ENCODE measurements at places on chromosomes 1 and 21. TPM values are rescaled to one million over a fixed set of nuclear protein-coding genes. Genes with fewer than 3 reads are reported as not detected.

The LCE1C gene
- not detected for total RNA-seq

The FGR gene
- 0.35 TPM for total RNA-seq

The FCRL5 gene
- total RNA-seq, result 0.32 TPM

The SMIM11 gene
- total RNA-seq, result 24.8 TPM

The OR2AK2 gene
- not detected for total RNA-seq

The TEDDM1 gene
- not detected for total RNA-seq

The RHD gene
- total RNA-seq, result not detected

The PYHIN1 gene
- total RNA-seq, result 1.4 TPM

The RNU1-1 gene
- 961 TPM for total RNA-seq

The PTPN7 gene
- 317 TPM for total RNA-seq

The SNRNP40 gene
- 121 TPM for total RNA-seq

The AKR7A2 gene
- 43.0 TPM for total RNA-seq

The ARHGAP29 gene
- total RNA-seq, result not detected

The CSF3R gene
- 0.04 TPM for total RNA-seq

The SLC37A1 gene
- total RNA-seq, result 15.7 TPM

The PLA2G4A gene
- 0.48 TPM for total RNA-seq

The GGPS1 gene
- 29.4 TPM for total RNA-seq

The VTCN1 gene
- not detected for total RNA-seq

The CFAP141 gene
- not detected for total RNA-seq

The ITLN2 gene
- not detected for total RNA-seq

The CFAP107 gene
- total RNA-seq, result not detected

The FBXO2 gene
- total RNA-seq, result 1.5 TPM

The UCHL5 gene
- 129 TPM for total RNA-seq

The AMY2A gene
- total RNA-seq, result not detected

The KCNJ9 gene
- not detected for total RNA-seq

The S100A8 gene
- not detected for total RNA-seq

The GOLT1A gene
- 0.33 TPM for total RNA-seq

The RSPH1 gene
- total RNA-seq, result 0.32 TPM

The UBE2U gene
- not detected for total RNA-seq
